Bronchial smooth muscle cell (primary cell): ENCODE measurements at places on chromosomes 6 and 20. TPM values are rescaled to one million over a fixed set of nuclear protein-coding genes. Genes with fewer than 3 reads are reported as not detected.

The TRIM10 gene
- total RNA-seq = under 0.01 TPM in 1 of 2 replicates, not detected in the other

The ANGPT4 gene
- not detected in 2 replicates for total RNA-seq

The RAB44 gene
- total RNA-seq = under 0.01 TPM in 1 of 2 replicates, not detected in the other

The BMP6 gene
- 0.77 and 3.6 TPM in 2 replicates for total RNA-seq

The CPNE5 gene
- 0.47 TPM in 1 of 2 replicates, not detected in the other for total RNA-seq

The LGSN gene
- total RNA-seq = under 0.01 TPM in 1 of 2 replicates, not detected in the other

The NFATC2 gene
- under 0.01 and 0.09 TPM in 2 replicates for total RNA-seq

The APOM gene
- 1.6 and 1.8 TPM in 2 replicates for total RNA-seq

The SLC22A7 gene
- not detected in 2 replicates for total RNA-seq

The HLA-F gene
- 2.4 and 3.9 TPM in 2 replicates for total RNA-seq

The GSTA1 gene
- total RNA-seq = not detected in 2 replicates

The OSER1 gene
- 45.1 and 66.8 TPM in 2 replicates for total RNA-seq

The YIPF3 gene
- total RNA-seq = 137 and 172 TPM in 2 replicates

The SLC22A23 gene
- 4.4 and 4.9 TPM in 2 replicates for total RNA-seq

The OLIG3 gene
- not detected in 2 replicates for total RNA-seq

The BTN1A1 gene
- under 0.01 TPM in 1 of 2 replicates, not detected in the other for total RNA-seq

The CEP85L gene
- total RNA-seq = 23.5 and 44.3 TPM in 2 replicates

The IPCEF1 gene
- total RNA-seq = 0.09 and 0.47 TPM in 2 replicates
